GM18507 (cell line): ENCODE measurements at places on chromosomes 3 and 15.

DNA sequence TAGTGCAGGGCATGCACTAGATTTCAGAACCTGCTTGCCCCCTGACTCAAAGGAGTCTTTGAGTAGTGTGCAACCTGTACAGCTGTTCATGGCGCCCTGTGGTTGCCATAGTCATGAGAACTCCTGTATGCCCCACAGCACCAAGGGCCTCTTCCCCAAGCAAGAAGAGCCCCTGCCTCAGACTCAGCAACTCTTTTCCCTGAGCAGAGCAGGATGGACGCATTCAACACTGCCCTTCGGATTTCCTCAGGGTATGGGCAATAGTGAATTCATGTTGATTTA, 89.7 kb upstream of the KLF13 start:
- no peak for DNase-seq

GRCh38 chr3:10137178-10137577, 4.4 kb upstream of the VHL start:
- no peak for DNase-seq

- DNase-seq, result no peak
Measured at GRCh38 chr15:71811036-71811736, 832 bp downstream of the NR2E3 start.

- no peak for DNase-seq
Measured at GRCh38 chr3:52126036-52126435, 28.2 kb downstream of the POC1A start.

DNA sequence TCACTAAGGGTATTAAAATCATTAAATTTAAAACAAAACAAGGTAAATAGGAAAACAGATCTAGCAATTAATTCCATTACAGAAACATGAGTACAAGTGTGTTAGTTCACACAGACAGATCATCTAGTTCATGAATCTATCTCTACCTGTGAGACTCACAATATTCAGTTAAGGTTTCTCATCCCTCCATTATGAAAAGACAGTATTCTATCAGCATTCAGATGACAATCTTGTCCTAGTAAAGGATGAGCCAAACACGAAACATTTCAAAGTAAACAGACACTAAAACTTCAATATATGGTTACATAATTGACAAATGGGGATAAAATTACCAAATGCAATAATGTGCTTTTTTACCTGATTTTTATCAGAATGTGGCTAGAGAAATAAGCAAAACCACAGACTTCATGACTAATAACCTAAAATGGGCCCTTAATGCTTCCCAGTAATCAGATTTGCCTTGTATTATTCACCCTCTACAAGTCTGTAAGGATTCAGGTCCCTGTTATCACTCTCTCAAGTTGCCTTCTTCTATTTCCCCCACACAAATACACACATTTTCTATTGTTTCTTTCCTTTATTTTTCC, 126.8 kb downstream of the DLG1 start:
- no peak for DNase-seq

GRCh38 chr3:16692486-16693344, 87.5 kb upstream of the DAZL start:
- DNase-seq, result no peak

DNA sequence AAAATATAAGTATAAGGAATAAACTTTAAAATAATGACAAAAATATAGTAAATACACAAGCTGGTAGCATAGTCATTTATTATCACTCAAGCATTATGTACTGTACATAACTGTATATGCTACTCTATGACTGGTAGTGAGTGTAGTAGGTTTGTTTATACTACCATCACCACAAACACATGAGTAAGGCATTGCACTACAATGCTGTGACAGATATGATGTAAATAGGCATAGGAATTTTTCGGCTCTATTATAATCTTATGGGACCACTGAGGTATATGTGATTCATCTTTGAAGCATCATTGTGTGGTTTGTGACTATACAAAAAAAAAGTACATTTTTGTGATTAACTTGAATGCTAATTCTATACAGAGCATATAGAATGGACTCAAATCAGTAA, 35.3 kb upstream of the FBN1 start:
- no peak for DNase-seq

DNA sequence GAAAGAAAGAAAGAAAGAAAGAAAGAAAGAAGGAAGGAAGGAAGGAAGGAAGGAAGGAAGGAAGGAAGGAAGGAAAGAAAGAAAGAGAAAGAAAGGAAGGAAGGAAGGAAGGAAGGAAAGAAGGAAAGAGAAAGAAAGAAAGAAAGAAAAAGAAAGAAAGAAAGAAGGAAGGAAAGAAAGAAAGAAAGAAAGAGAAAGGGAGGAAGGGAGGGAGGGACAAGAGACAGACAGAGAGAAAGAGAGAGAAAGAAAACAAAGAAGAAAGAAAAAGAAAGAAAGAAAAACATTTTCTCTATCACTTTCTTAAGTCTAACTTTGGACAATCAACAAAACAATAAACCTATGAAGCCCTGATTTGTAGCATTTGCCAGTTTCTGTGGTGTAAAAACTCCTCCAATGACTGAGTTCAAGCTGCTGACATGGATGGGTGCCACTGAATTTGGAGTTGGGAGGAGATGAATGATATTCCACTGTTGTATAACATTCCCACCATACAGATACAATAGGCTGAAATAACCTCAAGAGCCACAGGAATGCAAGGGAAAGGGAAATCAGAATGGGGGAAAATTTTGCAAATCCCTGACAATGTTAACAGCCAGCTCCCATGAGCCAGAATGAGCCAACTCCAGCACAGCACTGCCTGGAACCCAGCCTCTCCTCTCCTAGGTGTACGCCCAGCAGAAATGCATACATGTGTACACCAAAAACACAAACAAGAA, 15.0 kb upstream of the RTP3 start:
- DNase-seq, result no peak

- DNase-seq, result peak; percentile 7
Measured at GRCh38 chr3:160448845-160449635, 546 bp downstream of the TRIM59 start.

GRCh38 chr3:194399166-194399565, at the start of gene GP5:
GP5 (minus strand) TSS chr3:194399266; CDS start chr3:194398282, 984 bp downstream.
- no peak for DNase-seq

DNA sequence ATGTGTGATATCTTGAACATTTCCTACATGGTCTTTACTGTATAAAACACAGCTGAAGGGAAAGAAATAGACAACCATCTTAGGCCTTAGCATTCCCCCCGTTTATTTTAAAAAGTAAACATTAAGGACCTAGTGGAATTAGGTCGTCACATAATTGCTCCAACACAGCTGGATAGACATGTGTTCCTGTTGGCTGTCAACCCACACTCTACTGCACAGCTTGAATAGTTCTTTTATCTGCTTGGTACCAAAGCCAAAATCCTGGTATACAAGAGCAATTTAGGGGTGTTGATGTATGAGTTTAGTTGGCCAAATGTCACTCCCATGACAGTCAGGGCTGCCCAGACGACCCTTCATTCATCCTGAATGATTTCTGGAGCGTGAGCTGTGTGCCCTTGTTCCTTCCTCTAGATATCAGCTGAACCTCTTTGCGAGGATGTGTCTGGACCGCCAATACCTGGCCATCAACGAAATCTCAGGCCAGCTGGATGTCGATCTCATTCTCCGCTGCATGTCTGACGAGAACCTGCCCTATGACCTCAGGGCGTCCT, 179.7 kb downstream of the ITPR1 start:
- DNase-seq, result no peak

- DNase-seq, result peak; percentile 93
Measured at GRCh38 chr3:14431917-14432834, 29.8 kb downstream of the SLC6A6 start.

DNA sequence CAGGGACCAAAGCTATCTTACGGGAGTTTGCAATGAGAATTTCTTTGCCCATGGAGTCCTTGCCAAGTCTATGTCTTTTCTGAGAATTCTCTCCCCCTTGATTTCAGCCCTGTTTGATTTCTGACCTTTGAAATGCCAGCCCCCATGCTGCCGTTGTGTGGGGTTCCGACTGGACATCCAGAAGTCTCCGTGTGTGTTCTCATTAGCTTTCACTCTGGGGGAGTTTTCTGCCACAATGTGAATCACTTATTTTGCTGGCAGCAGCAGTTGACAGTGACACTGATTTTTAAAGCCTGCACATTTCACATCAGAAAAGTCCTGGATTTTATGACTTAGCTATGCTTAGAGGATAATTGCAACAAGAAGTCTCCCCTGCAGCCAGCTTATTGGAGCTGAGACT, 98.4 kb upstream of the CTDSPL start:
- DNase-seq, result no peak
